Right renal cortex interstitium (tissue), 3 donors: ENCODE measurements at places on chromosomes 13 and 19.

DNA sequence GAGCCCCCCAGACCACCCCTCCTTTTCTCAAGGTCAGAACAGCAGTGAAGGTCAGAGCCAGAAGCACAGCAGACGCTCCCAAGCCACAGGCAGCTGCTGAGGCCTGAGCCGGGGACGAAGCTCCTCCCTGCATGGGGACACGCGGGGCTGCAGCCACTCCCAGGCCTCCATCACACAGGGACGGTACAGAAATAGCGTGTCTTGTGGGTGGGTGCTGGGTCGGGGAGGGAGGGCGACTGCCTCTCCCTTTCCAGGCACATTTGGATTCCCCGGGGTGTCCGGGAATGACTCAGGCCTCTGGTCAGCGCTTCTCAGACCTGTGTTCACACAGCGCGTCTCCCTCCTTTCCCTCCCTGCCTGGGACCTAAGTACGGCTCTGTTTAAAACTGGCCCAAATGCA is 33.2 kb downstream of the RASA3 start:
- DNase-seq: no peak

DNA sequence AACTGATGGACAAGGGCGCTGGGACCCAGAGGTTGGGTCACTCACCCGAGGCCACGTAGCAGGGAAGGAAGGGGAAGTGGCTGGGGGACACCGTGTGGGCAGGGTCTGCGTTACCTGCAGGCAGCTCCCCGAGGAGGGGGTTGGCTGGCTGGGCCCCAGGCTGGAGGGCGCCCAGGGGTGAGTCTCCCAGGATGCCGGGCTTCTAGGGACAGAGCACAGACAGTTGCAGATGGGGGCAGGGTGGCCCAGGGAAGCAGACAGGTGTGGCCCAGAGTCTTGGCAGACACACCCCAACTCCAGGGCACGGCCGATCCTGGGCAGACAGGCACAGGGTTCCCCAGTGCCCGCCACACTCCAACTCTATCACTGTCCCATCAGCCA is 5.6 kb upstream of the FDX2 start:
- DNase-seq: no peak

DNA sequence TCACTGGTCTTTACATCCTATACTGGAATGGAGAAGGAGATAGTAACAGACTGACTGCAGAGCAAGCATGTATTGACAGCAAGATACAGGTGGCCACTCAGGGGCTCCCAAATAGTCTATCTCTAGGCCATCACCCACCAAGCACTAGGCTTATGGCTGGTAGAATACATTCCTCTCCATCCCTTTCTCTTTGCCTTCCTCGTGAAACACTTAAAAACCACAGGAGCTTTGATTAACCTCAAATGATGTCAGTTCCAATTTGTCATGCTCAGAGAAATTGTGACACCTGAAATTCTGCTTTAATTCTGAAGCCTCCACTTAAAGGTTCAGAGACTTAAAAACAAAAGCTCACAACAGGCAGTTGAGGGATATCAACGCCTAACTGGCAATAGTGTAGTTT is 17.2 kb downstream of the ENOX1 start:
- DNase-seq: no peak

- no peak for DNase-seq
Measured at GRCh38 chr19:16115301-16116039, 3.8 kb downstream of the RAB8A start.

- DNase-seq: no peak
Measured at GRCh38 chr19:52603558-52604207, 33.6 kb downstream of the ZNF701 start.

DNA sequence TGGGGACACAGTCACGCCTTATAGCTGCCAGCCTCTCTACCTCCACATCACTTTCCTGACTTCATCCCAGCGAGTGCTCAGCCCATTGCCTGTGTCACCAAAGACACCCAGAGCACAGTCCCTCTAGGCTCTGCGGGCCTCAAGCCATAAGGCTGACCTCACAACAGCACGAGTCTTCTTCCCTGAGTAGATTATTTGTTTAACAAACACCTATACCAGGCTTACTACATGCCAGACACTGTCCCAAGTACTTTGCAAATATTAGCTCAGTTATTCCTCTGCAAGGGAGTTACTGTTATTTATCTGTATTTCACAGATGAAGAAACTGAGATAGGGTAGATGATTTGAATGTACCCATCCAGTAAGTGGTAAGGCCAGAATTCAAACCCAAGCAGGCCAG is 504.3 kb downstream of the COG6 start:
- no peak for DNase-seq

GRCh38 chr19:34034318-34034846 is 137.9 kb upstream of the LSM14A start:
- no peak for DNase-seq

DNA sequence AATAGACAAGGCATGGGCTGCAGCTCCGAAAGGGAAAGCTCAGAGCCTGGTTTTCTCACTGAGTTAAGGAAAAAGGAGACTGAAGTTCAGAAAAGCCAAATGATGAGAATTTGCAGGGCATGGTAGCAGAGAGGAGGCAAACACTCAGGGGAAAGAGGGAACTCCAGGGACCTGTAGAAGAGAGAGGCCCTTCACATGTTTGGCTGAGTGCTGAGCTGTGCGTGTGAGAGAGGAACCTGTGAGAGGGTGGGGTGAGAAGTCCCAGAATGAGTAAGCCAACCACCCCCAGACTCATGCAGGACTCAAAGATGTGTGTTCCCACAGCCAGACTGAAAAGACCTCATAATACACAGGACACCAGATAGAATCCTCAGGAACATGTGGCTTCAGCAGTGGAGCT is 2.8 kb upstream of the CRYL1 start:
- DNase-seq: no peak

DNA sequence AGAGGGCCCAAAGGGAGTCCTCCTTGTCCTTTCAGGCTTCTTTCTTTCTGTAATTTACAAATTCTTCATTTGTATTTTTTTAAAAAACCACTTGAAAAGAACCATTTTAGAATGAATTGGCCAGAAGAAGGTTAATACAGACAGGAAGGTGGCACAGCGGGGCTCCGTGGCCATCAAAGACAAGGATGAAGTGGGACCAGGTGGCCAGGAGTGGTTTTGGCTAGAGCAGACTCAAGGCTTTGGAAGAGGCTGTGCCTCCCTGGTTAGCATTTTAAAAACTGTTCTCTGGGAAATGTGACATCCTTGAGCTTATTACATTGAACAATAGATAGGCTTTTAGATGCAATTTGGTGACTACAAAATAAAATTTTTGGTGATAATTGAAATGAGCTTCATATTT is 48.4 kb downstream of the ATP8A2 start:
- no peak for DNase-seq

GRCh38 chr13:73576291-73576690 is 517.5 kb downstream of the KLF5 start:
- no peak for DNase-seq

DNA sequence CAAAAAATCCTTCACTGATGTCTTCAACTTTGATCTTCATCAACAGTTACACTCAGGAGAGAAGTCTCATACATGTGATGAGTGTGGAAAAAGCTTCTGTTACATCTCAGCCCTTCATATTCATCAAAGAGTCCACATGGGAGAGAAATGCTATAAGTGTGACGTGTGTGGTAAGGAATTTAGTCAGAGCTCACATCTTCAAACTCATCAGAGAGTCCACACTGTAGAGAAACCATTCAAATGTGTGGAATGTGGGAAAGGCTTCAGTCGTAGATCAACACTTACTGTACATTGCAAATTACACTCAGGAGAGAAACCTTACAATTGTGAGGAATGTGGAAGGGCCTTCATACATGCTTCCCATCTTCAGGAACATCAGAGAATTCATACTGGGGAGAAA is 8.4 kb upstream of the ZNF226 start:
- DNase-seq: no peak

DNA sequence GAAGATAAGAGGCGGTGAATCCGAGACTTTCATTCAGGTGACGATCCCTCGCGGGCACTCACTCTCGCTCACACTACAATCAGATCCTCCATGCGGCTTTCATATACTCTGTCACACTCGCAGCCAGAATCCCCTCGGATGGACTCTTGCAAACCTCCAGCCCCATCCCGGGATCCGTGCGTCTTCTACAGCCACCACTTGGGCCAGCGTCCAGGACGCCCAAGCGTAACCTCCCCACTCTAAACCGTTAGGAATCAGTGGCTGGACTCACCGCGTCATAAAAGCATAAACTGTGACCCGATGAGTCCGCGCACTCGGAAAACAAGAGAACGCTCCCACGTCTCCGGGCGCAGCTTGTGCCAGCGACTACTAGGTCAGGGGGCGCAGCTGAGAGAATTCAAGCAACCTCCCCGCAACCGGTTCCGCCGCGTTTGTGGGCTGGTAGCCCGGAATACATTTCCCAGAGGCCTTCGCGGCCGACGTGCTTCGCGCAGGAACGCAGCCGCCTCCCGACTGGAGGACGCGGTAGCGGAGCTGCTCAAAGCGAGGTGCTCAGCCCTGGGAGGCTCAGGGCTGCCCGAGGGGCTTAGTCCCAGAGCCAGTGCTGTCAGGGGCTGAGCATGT is 27.6 kb downstream of the ZNF607 start:
- DNase-seq: peak; percentile 75

DNA sequence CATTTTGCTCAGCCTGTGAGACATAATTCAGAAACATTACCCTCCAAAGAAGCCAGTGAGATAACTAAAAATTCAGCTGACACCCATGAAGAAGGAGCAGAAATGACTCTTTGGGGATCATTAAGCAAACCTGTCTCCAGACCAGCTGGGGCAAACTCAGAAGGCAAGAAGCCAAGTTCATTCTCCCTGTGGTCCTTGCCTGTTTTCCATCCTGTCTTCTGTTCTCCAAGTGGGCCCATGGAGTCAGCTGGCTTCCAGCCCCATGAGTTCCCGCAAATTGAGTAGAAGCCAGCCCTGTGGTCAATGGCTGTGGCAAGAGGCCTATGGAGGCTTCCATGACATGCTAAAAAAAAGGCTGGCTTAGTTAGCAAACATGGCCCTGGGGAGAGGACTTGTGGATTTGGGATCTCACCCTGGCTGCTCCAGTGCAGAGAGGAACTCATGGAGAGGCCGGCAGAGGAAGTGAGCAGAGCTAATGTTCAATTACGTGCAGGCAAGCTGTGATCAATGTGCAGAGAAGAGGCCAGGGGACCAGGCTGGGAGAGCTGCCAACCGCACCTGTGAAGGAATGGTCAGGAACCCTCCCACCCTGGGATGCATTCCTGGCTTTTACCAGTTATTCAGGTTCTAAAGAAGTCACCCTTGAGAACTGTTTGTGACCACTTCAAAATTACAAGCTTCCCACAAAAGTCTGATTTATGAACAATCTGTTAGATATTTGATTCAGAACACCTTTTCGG is 229.1 kb downstream of the TSHZ3 start:
- DNase-seq: no peak

DNA sequence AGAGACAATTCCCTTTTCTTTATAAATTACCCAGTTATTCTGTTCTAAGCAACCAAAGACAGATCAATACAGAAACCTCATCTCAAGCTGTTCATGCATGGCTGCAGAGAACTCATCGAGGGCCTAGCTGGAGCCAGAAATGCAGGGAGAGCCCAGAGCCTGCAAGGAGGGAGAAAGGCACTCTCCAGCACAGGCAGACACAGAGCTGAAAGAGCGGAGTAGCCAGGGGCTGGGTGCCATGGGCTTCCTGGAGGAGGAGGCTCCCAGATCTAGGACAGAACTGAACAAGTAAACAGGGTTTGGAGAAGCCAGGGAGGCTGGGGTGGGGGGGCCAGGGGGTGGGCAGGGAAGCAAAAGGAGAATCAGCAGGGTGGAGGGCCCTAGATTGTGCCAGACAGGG is 144.2 kb upstream of the ZNF507 start:
- DNase-seq: no peak

DNA sequence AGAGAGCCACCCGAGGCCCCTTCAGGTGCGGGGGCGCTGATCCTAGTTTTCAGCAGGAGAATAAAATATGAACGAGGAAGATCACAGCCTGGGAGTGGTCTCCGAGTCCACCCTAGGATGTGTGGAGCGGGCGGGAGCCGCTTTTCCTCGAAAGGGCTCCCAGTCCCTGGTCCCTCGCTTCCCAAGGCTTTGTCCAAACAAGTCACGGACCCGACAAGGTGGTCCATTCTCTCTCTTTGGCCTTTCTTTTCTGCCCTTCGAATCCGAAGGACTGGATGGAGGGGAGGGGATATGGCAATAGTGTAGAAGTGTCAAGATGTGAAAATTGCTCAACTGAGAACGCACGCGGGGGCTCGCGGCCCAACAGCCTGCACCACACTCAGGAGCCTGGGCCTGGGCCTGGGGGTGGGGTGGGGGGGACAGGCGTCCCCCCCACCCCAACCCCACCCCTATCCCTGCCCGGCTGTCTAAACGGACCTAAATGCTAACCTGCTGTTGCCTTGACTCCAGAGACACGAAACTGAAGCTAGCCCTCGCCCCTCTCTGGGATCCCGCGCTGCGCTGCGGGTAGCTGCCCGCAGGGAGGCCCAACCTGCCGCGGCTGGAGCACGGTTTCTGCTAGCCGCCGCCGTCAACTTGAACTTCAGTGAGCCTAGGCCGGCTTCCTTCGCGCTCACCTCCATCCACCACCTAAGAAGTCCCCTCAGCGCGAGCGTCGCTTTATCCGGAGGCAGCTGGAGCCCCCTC is 7.1 kb downstream of the ZIC2 start:
- DNase-seq: no peak

DNA sequence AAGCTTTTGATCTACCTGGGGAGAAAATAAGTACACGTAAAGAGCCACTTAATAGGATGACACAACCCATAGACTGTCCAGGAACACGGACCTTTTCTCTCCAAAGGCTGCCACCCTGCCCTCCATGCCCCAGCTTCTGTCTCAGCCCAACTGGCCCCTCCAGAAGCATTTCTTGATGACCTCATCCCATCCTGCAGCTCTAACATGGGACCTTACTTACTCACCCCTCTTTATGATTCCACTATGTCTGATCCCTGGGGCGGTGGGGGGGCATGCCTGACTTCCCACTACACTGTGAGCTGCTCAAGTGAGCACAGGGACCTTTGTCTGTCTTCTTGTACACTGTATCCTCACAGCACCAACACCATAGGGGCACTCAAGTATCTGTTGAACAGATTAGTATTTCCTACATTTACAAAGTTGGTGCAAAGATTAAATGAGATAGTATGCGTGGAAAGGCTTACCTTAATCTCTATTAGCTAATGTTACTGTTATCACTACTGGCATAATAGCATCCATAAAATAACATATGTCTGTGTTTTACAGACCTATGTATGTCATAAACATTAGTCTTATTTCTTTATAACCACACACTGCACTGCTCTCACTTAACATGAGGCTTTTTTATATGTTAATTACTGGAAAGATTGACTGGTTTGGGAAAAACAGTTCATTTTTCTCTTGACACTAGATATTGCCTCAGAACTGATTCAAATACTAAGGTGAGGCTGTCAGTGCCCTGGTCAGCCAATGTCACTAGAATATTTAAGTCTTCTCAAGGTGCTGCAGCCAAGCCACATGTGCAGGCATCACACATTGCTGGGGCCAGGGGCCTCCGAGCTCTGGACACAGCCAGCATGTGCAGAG is 100.9 kb downstream of the FOXO1 start:
- no peak for DNase-seq

DNA sequence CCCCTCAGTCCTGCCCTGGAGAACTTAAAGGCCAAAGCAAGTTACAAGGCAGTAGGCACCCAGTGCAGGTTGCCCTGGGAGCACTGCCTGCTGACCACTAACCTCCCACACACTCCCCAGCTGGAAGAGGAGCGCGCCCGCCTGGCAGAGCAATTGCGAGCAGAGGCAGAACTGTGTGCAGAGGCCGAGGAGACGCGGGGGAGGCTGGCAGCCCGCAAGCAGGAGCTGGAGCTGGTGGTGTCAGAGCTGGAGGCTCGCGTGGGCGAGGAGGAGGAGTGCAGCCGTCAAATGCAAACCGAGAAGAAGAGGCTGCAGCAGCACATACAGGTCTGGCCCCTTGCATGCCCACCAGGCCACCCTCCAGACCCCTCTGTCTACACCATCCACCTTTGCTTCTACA is 61.1 kb downstream of the KCNC3 start:
- no peak for DNase-seq
